IMR-90 (cell line): ENCODE measurements at places on chromosomes 4 and X.

- no peak for DNase-seq
Measured at GRCh38 chr4:30929649-30930048, 209.5 kb downstream of the PCDH7 start.

DNA sequence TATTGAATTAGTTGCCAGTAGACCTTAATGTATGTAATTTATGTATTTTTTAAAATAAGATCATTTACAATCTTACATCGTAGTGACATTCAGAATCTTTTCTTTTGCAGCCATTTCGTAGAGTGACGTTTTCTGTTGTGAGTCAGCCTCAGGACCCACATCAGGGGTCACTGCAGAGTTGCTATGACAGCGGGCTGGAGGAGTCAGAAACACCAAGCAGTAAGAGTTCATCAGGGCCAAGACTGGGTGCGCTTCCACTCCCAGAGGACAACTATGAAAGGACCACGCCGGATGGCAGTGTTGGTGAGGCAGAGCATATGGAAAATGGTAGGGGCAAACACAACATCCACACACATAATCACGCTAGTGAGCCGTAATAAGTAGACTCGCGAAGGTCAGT, 199.9 kb downstream of the PCDH7 start:
- DNase-seq, result no peak

GRCh38 chrX:55007656-55008055, 7.5 kb downstream of the APEX2 start:
- peak; percentile 63 for DNase-seq

- no peak for DNase-seq
Measured at GRCh38 chr4:13521047-13521446, 23.3 kb downstream of the NKX3-2 start.

- DNase-seq, result no peak
Measured at GRCh38 chr4:118273642-118274041, 79.2 kb downstream of the PRSS12 start.

DNA sequence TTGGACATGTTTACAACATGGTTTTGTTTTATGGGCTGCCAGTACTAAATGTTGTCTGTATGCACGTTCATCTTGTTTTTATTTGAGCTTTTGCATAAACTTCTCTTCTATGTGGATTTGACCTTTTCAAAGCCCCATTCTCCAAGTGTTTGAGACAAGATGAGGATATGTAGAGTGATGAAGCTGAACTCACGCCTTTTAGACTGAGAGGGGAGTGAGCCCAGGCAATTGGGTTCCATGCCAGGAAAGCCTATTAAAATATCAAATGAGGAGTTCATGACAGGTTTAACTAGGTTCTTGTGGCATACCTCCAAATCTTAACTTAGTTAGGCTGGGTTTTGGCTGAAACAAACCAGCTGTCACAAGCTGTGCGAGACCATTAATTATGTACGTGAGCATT, 170.4 kb upstream of the LDB2 start:
- no peak for DNase-seq

DNA sequence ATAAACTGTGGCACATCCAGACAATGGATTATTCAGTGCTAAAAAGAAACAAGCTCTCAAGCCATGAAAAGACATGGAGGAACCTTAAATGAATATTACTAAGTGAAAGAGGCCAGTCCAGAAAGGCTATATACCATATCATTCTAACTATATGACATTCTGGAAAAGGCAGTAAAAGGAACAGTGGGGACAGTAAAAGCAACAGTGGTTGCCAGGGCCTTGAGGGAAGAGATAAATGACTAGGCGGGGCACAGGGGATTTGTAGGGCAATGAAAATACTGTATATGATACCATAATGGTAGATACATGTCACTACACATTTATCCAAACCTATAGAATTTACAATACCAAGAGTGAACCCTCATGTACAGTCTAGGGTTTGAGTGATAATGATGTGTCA, 115.3 kb downstream of the ATP8A1 start:
- DNase-seq, result no peak

GRCh38 chr4:95318044-95318443, 230.7 kb downstream of the UNC5C start:
- DNase-seq, result no peak

GRCh38 chr4:183738081-183738673, 79.1 kb downstream of the TRAPPC11 start:
- no peak for DNase-seq

- no peak for DNase-seq
Measured at GRCh38 chr4:54726907-54727306, 69.2 kb downstream of the KIT start.

- no peak for DNase-seq
Measured at GRCh38 chrX:131565909-131566308, 22.0 kb downstream of the OR13H1 start.

- DNase-seq, result peak; percentile 79
Measured at GRCh38 chr4:181796502-181796901, 446.7 kb upstream of the TENM3 start.

DNA sequence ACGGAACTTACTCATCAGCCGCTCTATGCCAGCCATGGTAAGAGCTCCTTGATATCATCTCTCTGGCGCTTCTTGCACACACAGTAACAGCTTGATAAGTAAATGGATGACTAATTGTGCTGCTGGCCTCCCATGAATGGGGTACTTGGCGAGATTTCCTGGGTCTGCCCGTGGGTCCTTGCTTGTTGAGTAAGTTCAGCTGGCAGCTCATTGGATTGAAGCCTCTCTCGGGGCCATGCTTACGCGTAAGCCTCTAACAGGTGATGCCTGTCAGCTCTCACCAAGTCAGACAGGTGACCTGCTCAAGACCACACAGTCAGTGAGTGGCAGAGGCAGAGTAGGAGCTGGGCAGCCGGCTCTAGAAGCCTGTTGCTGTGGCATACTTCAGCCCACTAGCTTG, 7.7 kb downstream of the NSG1 start:
- DNase-seq, result peak; percentile 51

DNA sequence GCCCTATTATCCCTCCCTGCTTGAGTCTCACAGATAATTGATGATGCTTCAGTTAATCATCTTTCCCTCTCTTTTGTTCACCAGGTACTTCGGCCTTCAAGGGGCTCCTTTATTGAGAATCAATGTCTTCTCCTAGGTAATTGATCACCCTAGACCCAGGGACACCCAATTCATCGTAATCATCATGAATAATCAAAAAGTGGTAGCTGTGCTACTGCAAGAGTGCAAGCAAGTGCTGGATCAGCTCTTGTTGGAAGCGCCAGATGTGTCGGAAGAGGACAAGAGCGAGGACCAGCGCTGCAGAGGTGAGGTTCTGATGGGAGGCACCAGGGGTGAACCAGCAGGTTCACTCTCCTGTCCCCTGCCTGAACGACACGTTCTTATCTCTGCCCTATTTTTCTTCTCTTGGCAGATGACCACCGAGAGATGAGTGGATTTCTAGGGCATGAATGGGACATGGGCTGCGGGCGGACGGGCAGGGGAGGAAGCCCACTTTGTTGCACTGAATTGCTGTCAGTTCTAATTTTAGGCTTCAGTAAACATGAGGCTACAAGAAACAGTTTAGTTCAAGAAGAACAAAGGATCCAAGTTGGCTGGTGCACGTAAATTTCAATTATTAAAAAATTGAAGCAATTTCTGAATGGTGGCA, 80.5 kb downstream of the ALPK1 start:
- DNase-seq, result no peak

GRCh38 chr4:171376724-171377123, 436.5 kb upstream of the GALNTL6 start:
- no peak for DNase-seq

- no peak for DNase-seq
Measured at GRCh38 chr4:82587826-82588540, 26.2 kb upstream of the TMEM150C start.

DNA sequence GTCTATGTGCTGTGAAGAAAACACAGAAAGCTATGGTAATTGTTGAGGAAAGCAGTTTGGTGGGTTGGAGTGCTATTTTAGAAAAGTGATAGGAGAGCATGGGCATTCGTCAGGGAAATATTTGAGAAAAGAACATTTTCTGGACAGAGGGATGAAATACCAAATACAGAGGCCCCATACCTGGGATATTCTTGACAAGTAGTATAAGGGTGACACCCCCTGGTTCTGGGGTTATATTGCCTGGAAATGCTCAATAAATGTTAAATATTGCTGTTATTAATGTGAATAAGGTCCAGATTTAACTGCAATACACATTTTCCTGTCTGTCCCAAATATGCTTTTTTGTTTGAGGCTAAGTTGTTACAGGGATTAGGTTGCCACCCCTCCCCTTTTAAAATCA, 42.9 kb downstream of the WWC2 start:
- no peak for DNase-seq

- no peak for DNase-seq
Measured at GRCh38 chrX:150701377-150701776, 8.2 kb downstream of the MTMR1 start.

- no peak for DNase-seq
Measured at GRCh38 chr4:131427000-131427399, 1722.1 kb upstream of the PCDH10 start.

DNA sequence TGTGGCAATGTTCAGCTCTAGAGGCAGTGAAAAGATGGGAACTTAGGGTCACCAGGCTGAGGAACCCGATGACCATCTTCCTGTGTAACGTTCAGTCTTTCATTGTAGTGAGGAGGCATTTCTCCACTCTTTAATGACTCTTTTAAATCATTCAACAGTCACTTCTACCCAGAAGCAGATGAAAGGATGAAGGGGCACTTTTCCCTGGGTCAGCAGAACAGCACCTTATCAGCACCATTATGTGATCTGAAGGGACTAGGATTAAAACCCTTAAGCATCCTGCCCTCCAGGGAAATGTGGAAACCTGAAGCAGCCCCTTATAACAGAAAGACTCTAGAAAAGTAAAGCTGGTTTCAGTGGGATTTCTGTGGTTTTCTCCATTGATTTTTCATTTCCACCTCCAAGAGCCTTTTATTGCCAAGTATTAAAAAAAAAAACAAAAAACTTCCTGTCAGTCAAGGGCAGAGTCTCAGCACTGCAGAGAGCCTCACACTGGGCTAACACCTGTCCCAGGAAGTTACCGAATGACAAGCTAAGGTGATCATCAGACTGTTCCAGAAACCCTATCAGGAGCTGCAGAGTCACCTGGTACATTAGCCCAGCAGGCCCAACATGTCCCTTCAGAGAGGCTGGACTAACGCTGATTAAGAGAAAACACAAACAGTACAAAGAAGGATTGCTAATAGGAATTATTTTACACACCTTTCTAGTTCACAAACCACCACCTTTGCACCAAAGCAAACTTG, 185.9 kb downstream of the SHROOM3 start:
- DNase-seq, result no peak

GRCh38 chr4:145891958-145892357, 46.7 kb downstream of the ZNF827 start:
- DNase-seq, result no peak

- DNase-seq, result no peak
Measured at GRCh38 chrX:34299451-34299967, 167.4 kb upstream of the FAM47A start.

DNA sequence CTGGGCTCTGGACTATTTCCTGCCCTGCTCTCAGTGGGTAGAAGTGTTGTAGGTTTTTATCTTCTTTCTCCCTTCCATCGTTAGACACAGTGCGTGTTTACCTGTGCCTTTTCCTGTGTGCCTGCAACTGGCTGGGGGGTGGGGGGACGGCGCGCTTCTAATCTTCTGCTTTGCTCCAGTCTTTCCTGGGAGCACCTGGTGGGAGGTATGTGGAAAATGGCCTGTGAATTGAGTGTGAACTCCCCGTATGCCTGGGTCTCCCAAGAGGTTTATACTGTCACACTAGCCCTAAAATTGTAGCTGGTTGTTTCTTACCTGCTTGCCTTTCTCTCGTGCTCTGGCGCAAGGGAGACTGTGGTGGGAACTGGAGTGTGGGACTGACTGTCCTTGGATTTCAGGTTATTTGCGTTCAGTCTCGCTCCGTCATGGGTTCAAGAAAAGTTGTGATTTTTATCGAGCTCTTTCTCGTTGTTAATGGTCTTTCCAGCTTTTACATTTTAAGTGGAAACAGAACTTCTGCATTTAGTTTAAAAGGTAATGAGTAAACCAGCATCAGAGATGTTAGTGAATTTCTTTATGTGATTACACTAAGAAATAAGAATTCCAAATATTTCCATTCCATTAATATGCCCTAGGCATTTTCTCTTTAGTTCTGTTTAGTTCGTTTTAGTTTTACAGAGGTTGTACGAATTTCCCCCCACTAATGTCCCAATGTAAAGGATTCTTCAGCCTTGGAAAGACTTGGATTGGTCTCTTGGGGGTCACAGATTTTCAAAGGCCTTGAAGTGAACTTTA, 15.3 kb downstream of the MRPL1 start:
- no peak for DNase-seq

DNA sequence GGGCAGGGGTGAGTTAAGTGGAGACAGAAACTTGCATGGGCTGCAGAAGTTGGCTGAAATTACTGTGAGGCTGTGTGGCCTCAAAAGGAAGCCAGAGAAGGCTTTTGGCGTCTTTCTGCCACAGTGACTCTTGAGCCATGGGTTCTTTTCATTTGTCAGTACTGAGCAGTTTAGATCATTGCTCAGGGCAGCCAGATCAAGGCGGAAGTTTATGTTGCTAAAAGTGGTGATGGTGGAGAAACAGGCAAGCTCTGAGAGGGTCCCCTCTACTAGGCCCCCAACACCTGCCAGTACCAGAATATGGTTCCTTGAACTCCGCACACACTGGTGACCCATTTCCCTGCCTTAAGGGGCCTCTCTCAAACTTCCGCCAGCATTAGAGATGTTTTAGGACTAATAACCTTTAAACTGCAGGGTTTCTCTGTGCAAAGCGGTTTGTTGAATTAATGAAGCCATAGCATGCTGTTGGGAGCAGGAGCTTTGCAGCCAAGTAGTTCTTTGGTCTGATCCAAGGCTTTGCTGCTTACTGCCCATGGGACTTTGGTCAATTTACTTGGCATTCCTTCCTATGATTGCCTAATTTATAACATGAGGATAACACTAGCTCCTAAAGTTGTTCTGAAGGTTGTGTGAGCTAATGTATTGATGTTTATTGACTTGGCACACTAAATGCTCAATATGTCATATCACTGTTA, 34.5 kb downstream of the RNF175 start:
- no peak for DNase-seq

DNA sequence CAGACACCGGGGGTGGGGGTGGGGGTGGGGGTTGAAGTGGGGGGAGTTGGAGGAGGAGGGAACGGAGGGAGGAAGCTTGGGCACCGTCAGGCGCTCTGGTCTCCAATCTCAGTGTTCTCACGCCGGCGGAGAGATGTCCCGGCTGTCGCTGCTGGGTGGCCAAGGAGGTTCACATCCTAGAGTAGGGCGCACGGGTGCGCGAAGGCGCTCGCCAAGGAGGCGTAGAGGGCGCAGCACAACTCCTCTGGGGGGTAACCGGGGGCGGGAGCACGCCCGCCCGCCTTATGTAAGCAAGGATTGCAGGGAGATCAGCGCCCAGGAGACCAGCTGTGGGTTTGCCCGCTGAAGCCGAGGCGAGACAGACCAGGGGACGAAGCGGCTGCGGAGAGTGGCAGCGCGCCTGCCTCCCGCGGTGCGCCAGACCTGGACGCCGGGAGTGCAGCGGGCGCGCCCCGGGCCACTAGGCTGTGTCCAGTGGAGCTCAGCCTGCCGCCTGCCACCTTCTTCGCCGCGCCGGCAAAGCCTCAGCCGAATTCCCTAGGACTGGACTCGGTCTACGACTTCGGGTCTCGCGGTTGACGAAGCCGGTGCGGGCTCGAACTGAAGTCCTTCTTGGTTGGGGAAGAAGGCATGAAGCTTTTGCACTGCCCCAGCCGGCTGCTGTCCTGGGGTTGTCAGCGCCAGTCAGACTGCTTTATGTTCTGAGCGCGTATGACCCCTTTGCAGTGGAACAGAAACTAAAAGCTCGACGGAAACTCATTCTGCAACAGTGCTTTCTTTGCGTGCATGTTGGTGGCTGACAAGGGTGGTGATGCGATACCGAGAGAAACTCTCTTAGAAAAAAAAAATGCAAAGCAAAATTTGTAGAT, 707 bp upstream of the UNC5C start:
- DNase-seq, result peak; percentile 19
